ENCODE measurements at places on chromosomes 3 and 15.

DNA sequence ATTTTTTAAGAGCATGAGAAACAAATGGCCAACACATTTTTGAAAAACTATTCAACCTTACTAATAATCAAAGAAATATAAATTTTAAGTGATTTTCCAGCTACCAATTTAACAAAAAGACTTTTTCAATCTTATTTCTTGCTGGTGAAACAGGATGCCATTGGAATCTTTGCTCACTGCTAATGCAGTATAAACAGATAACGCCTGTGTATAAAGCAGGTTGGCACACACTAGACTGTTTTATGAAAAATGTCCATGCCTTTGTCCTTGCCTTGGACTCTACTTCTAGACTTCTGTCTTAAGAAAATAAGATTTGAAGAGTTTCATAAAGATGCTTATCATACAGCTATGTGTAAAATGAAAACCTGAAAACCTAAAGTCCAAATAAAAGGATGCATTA is 5.0 kb upstream of the VGLL4 start:
- DNase-seq: no peak

- DNase-seq: no peak
Observed at GRCh38 chr15:75577401-75578172, 1.5 kb downstream of the PTPN9 start.

DNA sequence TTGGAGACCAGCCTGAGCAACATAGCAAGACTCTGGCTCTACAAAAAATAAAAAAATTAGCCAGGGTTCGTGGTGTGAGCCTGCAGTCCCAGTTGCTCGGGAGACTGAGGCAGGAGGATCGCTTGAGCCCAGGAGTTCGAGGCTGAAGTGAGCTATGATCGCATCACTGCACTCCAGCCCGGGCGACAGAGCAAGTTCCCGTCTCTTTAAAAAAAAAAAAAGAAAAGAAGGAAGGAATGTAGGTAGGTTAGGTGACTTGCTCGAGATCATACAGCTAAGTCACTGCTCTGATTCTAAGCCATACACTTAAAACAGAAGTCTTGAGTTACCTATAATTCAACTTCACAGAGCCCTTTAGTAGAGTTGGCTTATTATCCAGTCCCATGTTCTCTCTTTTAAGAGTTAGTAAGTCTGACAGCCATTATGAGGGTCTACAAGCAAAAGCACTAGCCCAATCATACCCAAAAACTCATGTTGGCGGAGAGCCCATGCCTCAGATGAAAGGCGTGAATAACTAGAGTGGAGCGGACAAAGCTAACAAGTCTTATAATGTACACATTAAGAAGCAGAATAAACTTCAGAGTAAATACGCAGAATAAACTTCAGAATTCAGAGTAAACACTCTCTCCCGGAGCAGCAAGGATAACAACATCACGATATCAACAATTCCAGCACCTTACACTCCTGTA is 768 bp downstream of the AAGAB start:
- DNase-seq: no peak

DNA sequence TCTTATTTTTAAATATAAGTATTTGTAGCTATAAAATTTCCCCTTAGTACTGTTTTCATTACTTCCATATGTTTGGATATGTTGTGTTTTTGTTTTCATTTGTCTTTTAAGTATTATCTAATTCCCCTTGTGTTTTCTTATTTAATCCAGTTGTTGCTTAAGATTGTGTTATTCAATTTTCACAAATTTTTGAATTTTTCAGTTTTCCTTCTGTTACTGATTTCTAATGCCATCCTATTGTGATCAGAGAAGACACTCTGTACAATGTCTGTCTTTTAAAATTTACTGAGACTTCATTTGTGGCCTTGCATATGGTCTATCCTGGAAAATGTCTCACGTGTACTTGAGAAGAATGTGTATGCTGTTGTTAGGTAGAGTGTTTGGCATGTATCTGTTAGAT is 795.6 kb upstream of the CFAP20DC start:
- no peak for DNase-seq

- DNase-seq: no peak
Observed at GRCh38 chr3:138398791-138399575, 35.4 kb upstream of the ESYT3 start.

DNA sequence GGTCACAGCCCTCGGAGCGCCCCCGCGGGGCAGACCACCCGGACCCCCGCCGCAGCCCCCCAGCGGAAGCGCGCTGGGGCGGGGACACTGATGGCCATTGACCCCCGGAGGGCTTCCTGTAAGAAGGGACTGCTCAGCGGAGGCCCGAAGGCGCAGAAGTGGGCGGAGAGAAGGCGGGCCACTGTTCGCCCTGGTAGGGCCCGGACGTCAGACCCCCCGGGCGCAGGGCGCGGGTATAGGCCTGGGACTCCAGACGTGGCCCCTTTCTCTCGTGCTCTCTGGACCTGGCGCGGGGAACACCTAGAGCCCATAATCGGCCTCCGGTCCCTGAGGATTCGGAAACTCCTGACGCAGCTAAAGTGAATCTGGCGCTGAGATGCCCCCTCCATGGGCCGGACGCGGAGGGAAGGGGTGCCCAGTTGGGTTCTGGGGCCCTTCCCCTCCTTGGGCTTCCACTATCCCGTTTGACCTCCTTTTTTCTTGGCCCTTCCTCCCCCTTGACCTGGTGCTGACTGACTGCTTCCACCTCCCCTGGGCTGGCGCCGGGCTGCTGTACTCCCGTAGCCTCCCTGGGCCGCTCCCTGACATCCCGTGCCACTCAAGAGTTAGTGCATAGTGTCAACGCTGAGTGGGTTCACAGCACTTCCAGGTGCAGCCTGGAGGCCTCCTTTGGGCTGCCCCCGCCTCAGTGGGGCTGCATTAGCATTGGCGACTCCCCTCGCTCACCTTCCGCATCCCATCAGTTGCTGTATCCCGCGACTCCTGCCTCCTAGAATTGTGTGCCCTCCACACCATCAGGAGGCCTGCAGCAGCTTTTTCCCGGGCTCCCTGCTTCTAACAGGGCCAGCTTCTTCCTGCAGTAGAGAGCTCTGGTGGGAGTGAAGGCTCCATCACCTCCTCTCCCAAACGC is 694 bp downstream of the ABTB1 start:
- DNase-seq: no peak
